ENCODE measurements at places on chromosomes 7 and 10.

DNA sequence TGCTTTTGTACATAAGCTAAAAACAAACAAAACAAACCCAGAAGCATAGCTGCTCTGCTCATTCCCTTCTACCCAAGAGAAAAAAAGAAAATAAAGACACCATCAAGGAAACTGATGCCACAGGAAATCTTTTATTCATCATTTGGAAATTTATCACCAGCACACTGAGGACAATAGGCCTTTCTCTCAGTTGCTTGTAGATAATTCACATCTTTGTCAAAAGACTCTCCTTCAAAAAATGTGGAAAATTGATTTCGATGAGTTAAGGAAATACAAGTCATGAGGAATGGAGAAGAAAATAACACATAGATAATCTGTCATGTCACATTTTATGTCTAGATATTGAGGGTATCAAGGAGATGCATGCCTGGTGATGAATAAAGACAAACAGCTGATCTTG lies 53.5 kb downstream of the ZNF37A start:
- no peak for DNase-seq

DNA sequence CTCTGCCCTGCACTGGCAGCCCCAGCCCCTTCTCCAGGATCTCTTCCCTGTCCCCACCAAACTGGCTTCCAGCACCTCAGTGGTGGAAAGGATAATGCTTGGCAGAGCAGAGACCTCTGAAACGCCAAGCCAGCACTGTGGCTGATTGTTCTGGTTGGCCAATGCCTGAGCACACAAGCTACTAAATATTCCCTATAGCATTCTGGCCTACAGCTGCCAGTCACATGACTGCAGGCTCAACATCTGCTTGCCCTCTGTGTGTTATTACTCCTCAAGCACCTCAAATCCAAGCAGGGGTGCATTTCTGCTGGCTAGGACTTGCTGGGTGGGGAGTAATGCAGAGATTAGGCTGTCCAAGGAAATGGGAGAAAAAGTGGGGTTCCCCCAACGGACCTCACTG lies 6.1 kb downstream of the TBATA start:
- DNase-seq: no peak

DNA sequence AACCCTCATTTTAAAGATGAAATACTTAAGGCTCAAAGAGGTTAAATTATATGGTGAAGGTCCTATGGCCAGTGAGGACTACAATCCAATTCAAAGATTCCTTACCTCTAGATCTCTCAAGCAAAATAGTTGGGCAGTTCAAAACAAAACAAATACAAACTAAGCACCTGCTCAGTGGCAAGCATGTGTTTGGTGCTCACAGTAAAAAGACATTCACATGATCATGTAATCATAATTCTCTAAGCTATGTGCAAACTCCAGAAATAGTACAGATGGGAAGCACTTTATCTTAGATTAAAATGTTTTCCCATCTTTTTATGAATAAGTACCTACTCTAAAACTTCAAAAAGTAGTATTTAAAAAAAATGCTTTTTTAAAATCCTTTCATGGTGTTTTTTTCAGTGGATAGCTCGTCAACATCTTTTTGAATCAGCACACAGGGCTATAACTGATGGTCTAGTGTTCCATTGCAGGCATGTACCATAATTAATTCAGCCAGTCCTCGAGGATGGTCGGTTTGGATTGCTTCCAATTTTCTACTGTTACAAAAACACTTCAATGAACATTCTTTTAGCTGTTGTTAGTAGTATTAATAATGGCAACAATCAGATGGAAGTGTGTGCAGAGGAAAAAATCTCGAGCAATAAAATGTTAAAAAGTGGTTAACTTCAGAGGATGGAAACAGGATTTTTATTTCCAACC lies 58.4 kb downstream of the CHCHD3 start:
- DNase-seq: no peak

GRCh38 chr10:125768219-125768855 lies 7.3 kb downstream of the MMP21 start:
- peak; percentile 46 for DNase-seq

GRCh38 chr10:46094931-46095750 lies 49.1 kb upstream of the MSMB start:
- no peak for DNase-seq

Measured in cerebellar cortex (tissue), 1 donor.